ENCODE measurements at places on chromosomes 7 and 10. TPM values are rescaled to one million over a fixed set of nuclear protein-coding genes. Genes with fewer than 3 reads are reported as not detected.

RGR gene
- total RNA-seq = not detected

BUD23 gene
- 30.2 TPM for total RNA-seq

FANK1 gene
- 1.2 TPM for total RNA-seq

GPRIN2 gene
- total RNA-seq = 18.8 TPM

MUC12 gene
- 0.41 TPM for total RNA-seq

SFRP4 gene
- 1.2 TPM for total RNA-seq

PRRT4 gene
- total RNA-seq = 3.3 TPM

Measured in frontal cortex (tissue), 4 donors.